ENCODE measurements at places on chromosomes 3 and 15.

GRCh38 chr15:38474155-38474757 is 20.3 kb downstream of the FAM98B start:
- DNase-seq = peak; percentile 63

DNA sequence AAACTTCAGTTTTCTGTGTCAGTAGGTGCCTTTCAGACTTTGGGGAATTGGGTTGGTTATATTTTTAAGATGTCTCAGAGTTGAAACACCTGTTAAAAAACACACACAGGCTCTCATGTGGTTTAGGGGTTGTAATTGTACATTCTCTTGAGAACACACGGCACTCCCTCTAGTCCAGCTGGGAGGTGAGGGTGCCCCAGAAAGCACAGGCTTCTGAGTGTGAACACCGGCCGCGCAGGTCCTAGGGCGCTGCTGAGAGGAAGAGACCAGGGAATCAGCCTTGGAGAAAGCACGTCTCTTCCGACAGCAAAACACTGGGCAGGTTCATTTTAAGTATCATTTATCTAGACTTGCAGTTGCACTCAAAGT is 68.0 kb upstream of the RPL35A start:
- no peak for DNase-seq

DNA sequence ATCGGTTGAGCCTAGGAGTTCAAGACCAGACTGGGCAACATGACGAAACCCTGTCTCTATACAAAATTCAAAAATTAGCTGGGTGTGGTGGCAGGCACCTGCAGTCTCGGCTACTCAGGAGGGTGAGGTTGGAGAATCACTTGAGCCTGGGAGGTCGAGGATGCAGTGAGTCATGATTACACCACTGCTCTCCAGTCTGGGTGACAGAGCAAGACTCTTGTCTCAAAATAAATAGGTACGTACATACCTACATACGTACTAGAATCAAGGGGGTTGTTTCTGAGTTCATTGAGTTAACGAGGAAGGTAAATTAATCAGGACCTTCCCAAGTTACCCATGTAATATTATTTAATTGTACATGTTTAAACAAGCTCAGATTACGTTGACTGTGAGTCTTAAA is 97.5 kb downstream of the CHL1 start:
- DNase-seq = no peak

DNA sequence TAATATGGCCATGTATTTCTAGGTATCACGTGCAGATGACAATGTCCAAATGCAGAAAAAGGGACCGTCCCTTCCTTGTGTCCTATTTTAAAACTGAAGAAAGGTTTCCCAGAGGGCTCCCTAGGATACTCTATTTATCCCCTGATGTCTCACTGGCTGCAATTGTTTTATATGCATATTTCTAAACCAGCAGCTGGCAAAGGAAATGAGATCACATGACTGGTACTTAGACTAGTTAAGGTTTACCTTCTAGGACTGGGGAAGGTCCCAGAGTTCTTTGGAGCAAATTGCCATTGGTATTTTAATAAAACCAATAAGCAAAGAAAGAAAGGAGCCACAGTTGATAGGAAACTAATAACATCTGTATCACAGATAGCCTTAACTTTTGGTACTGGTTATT is 29.5 kb downstream of the GTF2E1 start:
- DNase-seq = no peak

DNA sequence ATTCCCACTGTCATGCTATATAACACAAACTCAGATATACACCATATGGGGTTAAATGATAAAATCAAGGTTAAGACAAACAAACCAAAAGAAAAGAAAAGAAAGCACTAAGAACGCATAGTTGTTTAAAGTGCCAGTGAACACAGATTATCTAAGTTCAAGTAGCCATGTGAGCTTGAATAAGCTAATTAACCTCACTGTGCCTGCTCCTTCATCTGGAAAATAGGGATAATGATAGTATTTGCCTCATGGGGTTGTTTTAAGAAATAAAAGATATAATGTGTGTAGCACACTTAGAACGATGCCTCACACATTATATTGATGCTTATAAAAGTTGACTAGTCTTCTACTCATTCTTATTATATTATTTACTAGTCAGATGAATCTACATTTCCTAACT is 72.6 kb upstream of the IL12A start:
- DNase-seq = no peak

DNA sequence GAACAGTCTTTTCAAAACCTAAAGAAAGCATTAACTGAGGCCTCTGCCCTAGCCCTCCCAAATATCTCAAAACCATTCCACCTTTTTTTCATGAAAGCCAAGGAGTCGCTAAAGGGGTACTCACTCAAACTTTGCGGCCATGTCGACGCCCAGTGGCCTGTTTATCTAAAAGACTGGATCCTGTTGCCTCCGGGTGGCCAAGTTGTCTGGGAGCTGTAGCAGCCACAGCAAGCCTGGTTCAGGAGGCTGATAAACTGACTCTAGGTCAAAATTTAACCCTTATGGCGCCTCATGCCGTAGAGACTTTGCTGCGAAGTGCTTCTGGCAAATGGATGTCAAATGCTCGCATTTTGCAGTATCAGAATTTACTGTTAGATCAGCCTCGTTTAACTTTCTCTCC is 39.5 kb downstream of the ZBTB11 start:
- no peak for DNase-seq

- no peak for DNase-seq
Observed at GRCh38 chr3:80580146-80580545, 812.3 kb upstream of the ROBO1 start.

GRCh38 chr3:89617706-89618105 is 510.3 kb downstream of the EPHA3 start:
- no peak for DNase-seq

GRCh38 chr3:42735019-42735418 is 32.4 kb upstream of the HHATL start:
- no peak for DNase-seq

- DNase-seq = no peak
Observed at GRCh38 chr3:87173071-87173470, 54.0 kb upstream of the CHMP2B start.

DNA sequence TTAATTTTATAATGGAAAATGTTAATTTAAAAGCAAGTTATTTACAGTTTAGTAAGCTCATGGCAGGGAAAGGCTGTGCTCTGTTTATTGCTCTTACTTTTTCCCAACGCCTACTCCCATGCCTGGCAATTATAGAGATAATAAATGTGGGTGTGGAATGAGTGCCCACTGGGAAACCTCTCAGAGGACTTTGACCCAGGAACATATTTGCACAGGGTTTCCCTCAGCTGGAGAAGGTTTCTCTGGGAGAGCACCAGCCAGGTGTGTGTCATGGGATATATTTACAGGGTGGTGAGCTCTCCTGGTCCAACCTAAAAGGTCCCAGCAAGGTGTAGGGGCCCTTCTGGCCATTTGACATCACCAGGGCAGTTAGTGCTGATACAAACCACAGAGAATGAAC is 27.9 kb downstream of the ZNF710 start:
- DNase-seq = no peak

DNA sequence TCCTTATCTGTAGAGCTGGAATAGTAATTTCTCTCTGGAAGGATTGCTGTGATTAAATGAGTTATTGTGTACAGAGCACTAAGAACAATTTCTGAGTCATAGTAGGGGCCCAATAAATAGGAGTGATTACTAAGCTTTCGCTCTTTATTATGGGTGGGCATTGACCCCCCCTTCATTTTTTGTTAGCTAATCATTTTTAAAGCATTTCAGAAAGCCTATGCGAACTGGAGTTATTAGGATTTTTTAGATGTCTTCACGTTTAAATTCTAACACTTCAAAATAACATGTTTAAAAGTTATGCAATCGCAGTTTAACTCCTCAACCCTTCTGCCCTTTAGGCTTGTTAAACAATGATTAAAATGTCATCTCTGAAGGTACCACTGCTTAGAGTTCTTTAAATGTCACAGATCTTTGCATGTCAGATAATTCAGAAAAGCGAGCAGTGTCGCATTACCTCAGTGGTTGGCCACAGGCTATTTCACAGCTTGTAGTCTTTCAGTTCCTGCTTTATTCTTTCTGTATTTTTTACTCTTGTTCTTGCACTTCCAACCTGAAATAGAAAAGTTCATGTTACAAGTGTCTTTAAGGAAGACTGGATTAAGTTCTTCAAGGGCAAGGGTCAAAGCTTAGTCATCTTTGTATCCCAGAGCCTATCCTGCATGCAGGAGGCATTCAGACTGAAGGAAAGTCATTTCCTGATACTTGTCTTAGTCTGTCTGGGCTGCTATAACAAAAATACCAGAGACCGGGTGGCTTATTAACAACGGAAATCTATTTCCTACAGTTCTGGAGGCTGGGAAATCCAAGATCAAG is 102.9 kb downstream of the FNDC3B start:
- no peak for DNase-seq

DNA sequence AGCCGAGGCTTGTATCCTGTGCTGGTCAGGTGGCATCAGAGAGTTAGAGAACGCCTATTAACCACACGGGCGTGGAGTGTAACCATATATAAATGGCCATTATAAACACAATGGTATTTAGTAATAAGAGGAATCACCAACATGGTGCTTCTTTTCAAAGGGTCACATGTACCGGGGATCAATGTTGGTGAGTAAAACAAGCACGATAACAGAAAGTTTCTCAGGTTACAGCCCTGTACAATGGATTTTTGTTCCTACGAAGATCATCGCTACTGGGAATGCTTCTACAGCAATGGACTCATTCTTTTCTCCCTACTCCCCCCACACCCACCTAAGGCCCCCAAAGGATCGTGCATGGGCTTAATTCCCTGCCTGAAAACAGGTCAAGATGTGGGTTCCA is 42.5 kb downstream of the MEIS2 start:
- DNase-seq = no peak

GRCh38 chr3:11692532-11692813 is 48.8 kb upstream of the VGLL4 start:
- no peak for DNase-seq

GRCh38 chr15:90062973-90063769 is 39.1 kb downstream of the IDH2 start:
- no peak for DNase-seq

GRCh38 chr3:131804565-131805133 is 230.2 kb downstream of the CPNE4 start:
- no peak for DNase-seq
